ENCODE measurements at places on chromosomes 7 and 10.

- DNase-seq = no peak
Observed at GRCh38 chr10:122326385-122326784, 48.1 kb upstream of the PLEKHA1 start.

- peak; percentile 59 for DNase-seq
Observed at GRCh38 chr10:68550747-68551411, 9.3 kb upstream of the TET1 start.

GRCh38 chr7:105118612-105119600 is 104.9 kb downstream of the KMT2E start:
- no peak for DNase-seq

- peak; percentile 32 for DNase-seq
Observed at GRCh38 chr10:23439961-23440889, 1.4 kb downstream of the OTUD1 start.

- no peak for DNase-seq
Observed at GRCh38 chr7:16121876-16122390, 299.4 kb downstream of the CRPPA start.

DNA sequence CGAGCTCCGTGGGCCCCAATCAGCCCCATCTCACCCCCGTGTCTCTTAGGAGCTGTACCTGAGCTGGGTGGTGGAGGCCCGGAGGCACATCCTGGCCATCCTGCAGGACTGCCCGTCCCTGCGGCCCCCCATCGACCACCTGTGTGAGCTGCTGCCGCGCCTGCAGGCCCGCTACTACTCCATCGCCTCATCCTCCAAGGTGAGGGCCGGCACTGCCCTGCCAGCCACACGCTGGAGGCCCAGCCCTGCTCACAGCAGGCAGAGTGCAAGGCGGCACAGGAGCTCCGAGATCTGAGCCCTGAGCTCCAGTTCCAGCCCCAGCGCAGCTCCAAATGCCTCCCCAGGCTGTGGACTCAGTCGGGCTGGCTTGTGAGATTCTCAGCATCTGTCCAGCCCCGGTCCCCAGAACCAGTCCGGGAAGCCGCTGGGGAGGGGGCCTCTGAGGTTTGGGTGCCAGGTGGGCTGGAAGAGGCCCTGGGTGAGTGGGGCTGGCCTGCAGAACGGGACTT is 9.3 kb downstream of the TMEM120A start:
- no peak for DNase-seq
